Endodermal cell (in vitro differentiated cells): ENCODE measurements at places on chromosomes 4 and X.

- DNase-seq: peak; percentile 90
These were observed 13.3 kb downstream of the NKX3-2 start for GRCh38 chr4:13530823-13531624.

DNA sequence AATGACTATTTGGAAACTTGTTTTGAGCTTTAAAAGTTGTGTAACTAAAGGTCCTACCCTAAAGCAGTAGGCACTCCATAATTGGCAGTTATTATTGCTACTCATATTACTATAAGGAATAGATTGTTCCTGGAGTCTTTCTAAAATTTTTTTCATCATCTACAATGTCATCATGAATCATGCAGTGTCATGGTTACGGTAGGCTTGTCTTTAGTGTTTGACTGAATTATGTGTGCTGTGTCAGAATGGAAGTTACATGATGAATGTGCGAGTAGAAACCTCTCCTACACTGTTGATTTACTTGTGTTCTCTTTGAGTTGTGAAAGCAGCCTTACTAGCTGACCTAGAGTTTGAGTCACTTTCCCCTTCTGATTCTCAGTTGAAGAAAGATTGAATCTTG, 1099.9 kb downstream of the RAPGEF2 start:
- DNase-seq: no peak

DNA sequence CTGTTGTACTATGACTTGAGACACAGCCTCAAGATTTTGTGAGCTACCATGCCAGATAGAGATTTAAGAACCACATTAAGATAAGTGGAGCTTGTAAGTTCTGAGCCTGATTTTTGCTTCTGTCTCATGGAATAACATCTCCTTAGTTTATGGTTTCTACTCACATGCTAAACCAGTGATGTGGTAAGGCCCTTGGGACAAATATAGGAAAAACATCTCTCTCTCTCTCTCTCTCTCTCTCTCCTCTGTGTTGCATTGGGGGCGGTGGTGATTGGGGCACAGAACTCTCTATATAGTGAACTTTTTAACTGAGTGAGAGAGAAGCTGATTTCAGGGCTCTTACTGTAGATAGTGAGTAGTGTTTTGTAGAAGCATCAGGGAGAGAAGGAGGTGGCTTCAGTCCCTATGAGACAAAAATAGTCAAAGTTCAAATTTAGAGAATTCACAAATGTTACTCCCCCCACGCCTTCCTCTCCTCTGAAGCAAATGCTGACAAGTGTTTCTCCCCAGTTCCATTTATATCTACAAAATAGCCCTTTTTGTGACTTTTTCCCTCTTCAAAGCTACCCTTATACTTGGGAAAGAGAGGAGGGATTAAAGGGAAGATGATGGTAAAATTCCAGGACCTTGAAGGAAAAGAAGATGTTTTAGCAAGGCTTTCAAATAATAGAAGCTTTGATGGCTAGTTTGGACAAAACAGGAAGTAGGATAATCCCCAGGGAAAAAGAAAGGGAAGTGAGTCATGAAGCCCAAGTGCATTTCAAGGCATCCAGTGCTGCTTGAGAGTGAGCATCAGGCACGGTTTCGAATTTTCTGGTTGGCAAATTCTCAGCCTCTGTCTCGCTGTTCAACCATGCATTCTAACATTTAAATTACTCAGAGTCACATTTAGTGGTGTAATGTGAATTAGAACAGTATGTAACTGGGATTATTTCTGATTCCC, 134.3 kb upstream of the AP1S2 start:
- DNase-seq: no peak

DNA sequence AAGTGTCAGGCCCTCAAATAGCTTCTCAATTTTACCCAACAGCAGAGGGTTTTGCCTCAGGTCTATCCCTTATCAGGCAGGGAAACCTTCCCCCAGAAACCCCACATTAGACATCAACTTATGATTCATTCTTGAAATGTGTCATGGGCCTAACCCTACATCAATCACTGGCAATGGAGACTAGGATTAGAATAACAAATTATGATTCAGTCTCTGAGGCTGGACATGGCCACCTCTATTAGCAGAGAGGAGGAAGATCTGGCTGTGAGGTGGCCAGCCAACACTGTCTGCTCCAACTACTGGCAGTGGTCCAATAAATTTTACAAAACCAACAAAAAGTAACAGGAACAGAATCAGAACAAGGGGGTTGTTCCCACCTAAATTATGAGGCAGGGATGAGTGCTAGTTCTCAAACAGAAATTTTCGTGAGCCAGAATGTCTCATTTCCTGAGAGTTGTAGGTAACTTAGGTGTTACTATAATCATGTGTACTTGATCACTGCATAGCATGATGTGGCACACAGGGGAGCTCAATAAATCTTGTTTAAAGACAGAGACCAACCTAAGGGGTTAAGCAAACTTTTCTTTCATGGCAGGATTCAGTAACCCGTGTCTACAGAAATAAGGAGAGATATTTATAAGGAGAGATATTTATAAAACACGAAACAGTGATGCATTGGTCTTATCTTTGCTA, 126.8 kb downstream of the NFKB1 start:
- no peak for DNase-seq

GRCh38 chrX:13923289-13923688, 106.4 kb upstream of the GPM6B start:
- no peak for DNase-seq

DNA sequence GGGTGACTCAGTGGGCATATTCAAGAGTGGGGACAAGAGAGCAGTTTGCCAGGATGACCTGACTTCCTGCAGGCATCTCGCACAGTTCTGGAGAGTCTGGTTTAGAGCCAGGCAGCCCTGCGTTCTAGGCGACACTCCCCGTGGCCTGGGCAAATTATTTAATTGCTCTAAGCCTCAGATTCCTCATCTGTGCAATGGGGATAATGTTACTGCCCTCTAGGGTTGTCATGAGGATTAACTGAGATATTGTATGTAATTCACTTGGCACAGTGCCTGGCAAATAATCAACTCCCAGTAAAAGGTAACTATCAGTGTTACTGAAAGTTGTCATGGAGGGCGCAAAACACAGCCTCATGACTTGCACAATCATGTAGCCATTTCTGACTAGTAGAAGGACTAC, 48.8 kb upstream of the PITX2 start:
- no peak for DNase-seq

GRCh38 chr4:15717086-15717485, 14.2 kb downstream of the BST1 start:
- DNase-seq: no peak

DNA sequence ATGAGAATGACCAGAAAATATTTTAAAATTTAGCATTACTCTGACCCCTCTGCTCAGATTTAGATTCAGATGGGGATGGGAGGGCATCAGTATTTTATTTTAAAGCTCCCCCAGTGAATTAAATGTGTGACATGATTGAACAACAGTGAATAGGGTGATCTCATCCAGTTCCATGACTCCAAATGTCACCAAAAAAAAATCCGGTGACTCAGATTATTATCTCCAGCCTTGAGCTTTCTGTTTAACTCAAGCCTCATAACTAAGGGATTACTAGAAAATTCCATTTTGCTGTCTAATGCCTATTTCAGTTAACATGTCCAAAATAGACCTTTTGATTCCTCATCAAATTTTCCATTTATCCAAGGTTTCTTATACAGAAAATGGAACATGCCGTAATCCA, 121.8 kb upstream of the TMEM47 start:
- DNase-seq: no peak

DNA sequence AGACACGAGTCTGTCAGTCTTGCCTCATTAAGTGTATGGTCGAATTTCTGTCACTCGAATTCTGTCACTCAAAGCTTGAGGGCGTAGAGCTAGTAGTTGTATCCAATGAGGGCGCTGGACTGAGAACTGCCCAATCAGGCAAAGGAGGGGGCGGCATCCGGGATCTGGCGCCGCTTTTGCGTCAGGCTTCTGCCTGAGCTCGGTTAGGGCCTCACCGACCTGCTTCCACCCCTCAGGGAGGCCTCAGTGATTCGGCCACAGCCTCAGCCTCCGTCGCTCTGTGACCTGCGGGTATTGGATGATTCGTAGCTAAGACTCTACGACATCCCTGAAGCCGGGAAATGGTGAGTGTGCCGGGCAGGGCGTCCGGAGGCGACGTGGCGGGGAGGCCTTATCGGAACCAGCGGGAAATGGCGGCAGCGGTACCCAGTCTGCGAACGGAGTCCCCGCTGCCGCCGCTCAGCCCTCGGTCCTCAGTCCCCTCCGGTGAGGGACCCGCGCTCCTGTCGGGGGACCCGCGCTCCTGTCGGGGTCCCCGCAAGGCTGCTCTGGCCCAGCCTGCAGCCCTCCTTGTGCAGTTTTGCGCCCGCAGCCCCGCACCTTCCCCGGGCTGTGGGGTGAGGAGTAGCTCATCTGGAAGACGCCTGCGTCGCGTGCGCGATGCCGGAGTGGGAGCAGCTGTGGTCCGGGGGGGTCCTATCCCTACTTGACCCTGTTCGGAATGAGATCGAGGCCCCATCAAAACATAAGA, 88.3 kb downstream of the ZNF718 start:
- DNase-seq: no peak

DNA sequence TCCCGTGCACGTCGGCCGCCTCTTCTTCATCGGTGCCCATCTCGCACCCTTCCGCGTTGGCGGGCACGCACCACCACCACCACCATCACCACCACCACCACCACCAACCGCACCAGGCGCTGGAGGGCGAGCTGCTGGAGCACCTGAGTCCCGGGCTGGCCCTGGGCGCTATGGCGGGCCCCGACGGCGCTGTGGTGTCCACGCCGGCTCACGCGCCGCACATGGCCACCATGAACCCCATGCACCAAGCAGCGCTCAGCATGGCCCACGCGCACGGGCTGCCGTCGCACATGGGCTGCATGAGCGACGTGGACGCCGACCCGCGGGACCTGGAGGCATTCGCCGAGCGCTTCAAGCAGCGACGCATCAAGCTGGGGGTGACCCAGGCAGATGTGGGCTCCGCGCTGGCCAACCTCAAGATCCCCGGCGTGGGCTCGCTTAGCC, 1.4 kb downstream of the POU4F2 start:
- DNase-seq: no peak

DNA sequence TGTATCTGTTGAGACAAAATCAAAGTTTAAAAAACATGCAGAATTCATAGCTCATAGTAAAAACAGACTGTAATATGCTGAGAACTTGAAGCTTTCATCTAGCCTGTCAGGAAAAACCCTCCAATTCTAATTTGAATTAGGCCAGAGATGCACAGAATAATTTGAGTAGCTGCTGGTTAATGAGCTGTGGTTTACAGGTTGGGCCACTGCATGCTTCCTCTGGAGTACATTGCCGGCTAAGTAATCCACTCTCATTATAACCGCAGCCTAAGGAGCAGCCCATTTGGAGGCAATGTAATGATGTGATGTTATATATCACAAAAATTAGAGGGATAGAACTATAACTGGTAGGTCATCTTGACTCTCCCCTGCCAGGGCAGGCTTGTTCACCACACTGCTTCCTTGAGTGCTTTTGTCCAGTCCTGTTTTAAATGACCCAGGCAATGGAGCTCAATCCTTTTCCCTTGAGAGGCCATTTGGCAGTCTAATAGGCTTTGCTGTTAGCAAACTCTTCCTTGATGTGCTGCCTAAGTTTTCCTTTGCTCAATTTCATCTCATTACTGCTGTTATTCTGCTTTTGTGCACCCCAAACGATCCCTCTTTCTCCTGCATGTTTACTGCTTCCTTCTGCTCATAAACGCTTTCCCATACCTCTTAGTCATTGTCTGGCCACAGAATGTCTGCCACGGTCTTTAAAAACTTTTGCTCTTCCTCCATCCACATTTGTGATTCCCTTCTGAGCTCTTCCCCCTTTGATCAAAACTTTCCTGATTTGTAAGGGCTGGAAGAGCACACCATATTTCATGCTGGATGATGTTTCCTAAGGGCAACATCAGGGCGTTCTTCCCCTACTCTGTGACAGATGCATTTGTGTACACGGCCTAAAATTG, 230.9 kb downstream of the C4orf33 start:
- DNase-seq: no peak

- no peak for DNase-seq
These were observed 81.8 kb upstream of the MAGEA4 start for GRCh38 chrX:151830911-151831310.

DNA sequence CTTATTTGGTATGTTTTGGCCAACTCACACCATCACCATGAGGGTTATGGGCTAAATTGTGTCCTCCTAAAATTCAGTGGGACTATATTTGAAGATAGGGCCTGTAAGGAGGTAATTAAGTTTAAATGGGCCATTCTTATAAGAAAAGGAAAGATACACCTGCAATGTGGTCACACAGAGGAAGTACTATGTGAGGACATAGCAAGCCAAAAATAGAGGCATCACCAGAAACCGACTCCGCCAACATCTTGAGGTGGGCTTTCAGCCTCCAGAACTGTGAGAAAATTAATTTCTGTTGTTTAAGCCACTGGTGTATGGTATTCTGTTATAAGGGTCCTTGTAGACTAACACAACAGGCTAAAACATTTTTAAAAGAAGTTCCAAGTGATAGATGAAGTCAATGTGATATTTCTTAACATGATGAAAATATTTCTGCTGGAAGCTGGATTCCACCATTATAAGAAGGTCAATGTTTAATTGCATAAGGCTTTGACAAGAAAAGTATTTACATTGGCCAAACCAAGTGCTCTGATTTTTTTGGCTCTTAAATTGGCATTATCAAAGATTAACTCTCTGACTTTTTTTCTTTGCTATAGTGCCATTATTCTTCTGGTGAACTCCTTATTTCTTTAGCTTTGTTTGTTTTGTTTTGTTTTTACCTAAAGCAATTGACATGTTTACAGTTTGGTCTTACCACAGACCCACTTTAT, 540.9 kb downstream of the PPARGC1A start:
- no peak for DNase-seq

- DNase-seq: no peak
These were observed 5.0 kb upstream of the SCML1 start for GRCh38 chrX:17732138-17732783.

- no peak for DNase-seq
These were observed 2.0 kb downstream of the DOK7 start for GRCh38 chr4:3464911-3465697.

DNA sequence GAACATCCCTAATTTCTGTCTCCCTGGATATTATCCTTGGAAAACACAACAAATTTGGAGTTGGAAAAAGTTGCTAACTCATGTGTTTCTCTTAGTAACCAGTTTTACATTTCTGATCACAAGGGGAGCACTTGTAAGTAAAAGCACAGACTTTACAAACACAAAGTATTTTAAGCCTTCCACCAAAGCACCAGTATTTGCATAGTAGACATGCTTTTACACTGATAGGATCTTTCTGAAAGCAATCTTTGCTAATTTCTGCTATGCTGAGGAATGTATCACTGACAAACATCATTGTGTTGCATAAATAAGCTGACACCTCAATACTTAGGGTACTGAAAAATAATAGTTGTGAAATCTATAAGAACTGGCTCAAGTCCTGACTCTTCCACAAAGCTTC, 100.6 kb downstream of the MID1 start:
- DNase-seq: no peak

GRCh38 chr4:134624365-134624764, 422.8 kb upstream of the PABPC4L start:
- DNase-seq: no peak

DNA sequence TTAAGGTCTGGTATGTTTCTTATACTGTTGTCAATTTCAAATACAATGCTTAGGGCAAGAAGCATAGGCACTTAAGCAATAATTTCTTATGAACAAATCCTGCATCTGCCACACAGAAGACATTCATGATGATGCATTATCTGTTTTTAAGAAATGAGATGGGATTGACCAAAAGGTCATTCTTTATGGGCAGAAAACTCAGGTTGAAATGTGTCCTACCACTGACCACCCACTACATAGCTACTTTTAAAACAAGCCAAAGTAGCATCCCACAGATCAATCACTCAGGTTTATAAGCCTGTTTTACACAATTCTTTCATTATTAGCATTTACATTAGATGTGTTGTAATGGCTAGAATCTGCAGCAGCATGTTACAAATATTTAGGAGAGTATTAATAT, 617.8 kb downstream of the PCDH7 start:
- no peak for DNase-seq

- DNase-seq: peak; percentile 86
These were observed 114.9 kb upstream of the FAM9B start for GRCh38 chrX:9148615-9149399.
